Activated naive CD4-positive, alpha-beta T cell treated with Interleukin-2 at 50 U/mL for 16 hours (primary cell): ENCODE measurements at places on chromosomes 5 and 9.
A peak's percentile ranks its signal among the peaks of the same experiment; 100 is the strongest.

DNA sequence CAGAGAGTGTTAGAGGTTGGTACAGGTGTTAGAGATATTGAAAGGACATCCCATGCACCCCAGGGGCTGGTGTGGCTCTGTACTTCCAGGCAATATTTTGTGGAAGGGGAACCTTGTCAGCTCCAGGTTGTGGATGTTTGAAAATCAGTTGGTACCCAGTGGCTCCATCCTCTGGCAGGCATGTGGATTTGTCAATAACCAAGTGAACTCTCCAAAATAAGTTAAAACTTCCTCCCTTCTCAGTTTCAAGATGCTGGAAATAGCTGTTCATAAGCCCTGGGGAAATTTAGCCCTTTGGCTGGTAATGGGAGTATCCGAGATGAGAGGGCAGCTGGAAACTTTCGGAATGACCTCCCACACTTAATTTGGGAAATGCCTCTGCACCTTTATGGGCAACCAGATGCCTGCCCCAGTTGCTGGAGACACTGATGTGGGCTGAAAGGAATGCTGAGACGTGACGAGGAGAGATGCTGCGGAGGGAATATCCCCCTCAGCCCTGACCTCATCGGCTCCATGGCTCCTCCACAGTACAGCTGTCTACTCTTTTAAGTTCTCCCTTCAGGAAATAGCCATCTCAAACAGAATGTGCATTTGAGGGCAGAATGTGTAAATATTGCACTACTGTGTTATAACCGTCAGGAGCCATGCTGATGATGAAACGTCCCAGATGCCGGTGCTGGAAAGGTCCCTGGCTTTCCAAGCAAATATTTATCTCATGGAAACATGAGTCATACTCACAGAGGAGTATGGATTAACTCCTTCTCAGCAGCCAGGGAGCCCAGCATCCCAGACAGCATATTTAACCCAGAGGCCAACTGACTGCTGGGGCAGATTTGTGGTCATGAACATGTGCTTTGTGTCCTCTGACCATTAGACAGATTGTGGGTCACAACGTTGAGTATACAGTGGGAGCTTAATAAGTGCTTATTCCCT, 29.5 kb downstream of the TGFBI start:
- DNase-seq = no peak

GRCh38 chr5:15592728-15593127, 92.7 kb downstream of the FBXL7 start:
- DNase-seq = no peak

DNA sequence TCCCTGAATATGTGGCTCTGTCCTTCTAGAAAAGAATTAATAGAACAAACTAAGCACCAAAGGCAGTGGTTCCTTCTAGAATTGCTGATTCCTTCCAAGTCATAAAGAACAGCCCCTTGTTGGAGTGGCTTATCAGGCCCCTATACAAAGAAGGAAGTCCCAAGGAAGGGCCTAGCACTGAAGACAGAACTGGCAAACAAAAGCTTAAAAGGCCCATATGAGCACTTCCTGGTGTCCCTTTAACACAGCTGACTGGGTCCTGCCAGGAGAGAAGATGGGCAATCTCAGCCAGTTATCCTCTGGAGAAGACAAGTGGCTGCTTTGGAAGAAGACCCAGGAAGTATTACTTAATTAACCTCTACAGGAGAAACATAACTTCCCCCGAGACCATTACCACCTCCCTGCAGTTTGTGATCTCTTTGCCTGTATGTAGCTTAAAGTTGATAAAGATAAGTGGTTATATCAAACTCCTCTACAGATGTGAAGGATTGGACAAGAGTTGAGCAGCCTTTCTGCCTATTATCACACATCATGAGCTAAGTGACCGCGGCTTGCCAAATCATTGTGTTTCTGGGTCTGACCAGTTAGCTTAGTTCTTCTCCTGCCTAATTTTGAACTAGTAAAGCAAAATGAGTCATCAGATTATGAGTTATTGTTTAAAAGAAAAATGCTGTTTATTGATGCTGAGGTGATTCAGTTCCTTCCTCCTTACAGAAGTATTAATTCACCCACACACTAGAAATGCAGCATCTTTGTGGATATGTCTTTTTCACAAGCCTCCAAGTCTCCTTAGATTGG, 13.3 kb upstream of the STING1 start:
- no peak for DNase-seq

GRCh38 chr9:34651876-34652601, at the start of gene IL11RA:
Gene IL11RA, plus strand, starts transcription at chr9:34652185. Its CDS starts 3,033 bp downstream, at chr9:34655218.
- peak; percentile 63 for DNase-seq

GRCh38 chr5:17287501-17288155, 70.2 kb downstream of the BASP1 start:
- DNase-seq = no peak

DNA sequence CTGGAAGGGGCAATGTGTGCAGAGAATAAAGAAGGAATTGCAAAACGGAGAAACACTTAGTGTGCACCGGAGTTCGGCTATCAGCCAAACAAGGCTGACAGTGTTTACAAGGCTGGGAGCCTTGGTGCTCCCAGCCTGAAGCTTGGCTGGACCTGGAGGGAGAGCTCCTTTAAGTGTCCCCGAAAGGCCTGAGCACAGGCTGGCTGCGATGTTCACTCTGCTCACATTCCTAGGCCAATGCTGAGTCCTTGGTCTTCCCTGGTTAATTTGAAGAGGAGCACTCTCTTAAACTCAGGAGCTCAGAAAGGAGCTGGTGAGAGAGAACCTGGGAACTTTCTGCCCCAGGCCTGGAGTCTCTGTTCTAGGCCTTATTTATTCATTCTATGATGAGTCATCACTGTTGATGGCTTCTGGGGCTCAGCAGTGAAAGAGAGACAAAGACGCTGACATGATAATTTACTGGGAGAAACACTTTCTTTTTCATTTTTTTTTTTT, 88.6 kb upstream of the MYO10 start:
- DNase-seq = no peak

DNA sequence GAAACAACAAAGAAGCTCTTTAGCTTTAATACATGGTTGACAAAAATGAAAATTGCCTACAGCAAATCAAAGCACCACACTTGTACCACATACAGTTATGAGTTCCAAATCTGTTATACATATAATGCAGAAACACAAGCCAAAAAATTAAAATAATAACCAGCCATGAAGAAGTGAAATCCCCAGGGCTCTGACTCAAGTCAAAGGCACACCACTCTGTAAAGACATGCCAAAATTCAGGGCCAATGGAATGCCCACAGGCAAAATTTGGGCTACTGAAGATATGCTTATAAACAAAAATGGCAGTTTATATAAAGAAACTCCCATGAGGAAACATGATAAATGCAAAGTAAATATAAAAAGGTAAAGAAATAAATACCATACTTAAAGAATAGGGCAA, 29.0 kb downstream of the THBS4 start:
- DNase-seq = no peak

- DNase-seq = no peak
Observed at GRCh38 chr5:422323-423232, 20.4 kb upstream of the EXOC3 start.

- DNase-seq = no peak
Observed at GRCh38 chr9:72384710-72385485, 19.9 kb upstream of the ZFAND5 start.

DNA sequence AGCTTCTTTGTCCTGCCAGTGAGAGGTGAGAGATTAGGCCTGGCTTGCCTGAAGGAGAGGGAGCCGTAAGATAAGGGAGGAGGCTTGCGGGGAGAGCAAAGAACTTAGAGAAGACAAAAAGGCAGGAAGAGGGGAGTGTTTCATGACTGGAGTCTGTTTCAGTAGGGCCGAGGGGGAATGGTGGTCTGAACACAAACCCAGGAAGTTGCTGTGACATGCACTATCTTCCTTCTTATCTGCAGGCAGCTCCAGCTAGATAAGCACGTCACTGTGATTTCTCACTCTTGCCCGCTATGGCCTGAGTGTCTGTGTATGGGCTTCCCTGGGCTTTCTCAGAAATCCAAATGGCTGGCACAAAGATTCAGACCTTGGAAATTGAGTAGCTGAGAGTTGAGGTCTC, 307.5 kb upstream of the CLINT1 start:
- DNase-seq = no peak

- peak; percentile 78 for DNase-seq
Observed at GRCh38 chr5:154467655-154468354, 10.2 kb downstream of the HAND1 start.
